CD4-positive, alpha-beta T cell treated with Interleukin-4 for 1 hour (primary cell): ENCODE measurements at places on chromosomes 5 and 9.

- no peak for DNase-seq
Measured at GRCh38 chr5:109485030-109485429, 75.3 kb upstream of the PJA2 start.

- DNase-seq, result no peak
Measured at GRCh38 chr9:112249277-112249676, 74.2 kb upstream of the SUSD1 start.

- no peak for DNase-seq
Measured at GRCh38 chr9:122791872-122792669, 3.3 kb downstream of the OR5C1 start.

DNA sequence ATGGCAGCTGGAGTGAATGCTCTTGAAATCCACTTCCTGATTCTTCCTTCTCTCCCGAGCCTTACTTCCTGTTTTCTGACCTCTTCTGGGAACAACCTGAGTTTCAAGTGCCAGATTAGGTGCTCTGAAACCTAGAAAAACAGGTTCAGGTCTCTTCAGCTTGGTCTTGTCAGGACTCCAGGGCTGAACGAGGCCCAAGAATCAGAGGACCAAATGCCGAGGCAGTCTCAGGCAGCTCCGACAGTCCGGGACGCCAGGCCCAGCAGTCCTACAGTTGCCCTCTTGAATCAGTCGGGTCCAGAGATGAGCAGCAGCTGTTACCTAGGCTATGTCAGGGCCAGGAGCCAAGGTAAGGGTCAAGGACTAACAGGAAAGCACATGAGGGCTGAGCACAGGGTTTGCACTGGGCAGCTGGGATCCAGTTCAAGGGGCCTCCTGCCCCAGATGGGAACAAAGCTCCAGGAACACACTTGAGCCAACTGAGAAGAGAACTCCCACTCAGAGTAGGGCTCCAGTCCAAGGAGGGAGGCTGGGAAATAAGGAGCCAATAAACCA is 38.3 kb upstream of the ADRA1B start:
- DNase-seq, result no peak

DNA sequence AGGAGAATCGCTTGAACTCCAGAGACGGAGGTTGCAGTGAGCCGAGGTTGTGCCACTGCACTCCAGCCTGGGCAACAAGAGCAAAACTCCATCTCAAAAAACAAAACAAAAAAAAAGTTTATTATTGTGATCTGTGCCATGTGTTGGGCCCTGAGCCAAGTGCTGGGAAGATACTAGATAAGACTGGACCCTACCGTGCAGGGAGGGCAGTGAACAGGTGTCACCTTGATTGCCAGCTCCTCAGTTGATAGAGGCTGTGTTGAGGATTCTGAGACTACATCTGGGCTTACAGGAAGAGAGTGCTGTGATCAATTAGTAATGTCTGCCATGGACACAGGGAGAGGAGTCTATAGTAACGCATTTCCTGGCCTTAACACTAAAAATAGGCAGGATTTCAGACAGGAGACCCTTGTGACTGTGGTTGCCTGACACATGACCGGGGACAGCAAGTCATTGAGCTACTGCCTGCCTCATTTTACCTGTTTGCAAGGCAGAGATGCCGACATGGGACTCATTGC is 201.5 kb downstream of the C9orf50 start:
- DNase-seq, result no peak

DNA sequence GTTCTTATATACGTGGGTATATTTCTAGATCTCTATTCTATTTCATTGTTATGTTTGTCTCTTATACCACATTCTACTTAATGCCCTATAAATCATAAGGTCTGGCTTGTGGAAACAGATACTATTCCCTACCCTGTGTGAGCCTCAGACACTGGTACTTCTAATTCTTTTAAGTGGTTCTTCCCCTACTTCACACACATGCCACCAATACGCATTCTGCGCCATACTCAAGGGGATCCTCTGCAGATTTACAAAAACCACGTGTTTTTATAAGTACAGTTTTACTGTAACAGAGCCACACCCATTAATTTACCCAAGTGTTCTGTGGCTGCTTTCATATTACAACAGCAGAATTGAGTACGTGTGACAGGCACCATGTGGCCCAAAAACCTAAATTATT is 195.6 kb downstream of the SAXO1 start:
- no peak for DNase-seq

DNA sequence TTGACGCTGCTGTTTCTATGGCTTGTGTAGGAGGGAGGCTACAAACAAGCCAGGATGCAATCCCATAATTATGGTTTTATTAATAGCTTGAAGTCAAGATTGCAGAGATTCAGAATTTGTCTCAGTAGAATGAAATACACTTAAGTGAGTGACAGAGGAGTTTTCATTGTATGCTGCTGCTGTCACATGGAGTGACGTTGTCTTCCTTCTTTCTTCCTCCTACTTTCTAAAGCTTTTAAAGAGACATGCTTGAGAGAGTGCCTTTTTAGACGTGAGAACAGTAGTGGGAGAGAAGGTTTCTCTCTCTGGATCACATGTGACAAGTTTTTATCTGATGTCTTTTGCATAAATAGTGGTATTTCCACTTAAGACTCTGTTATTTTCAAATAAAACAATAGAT is 48.9 kb downstream of the MACIR start:
- DNase-seq, result no peak

DNA sequence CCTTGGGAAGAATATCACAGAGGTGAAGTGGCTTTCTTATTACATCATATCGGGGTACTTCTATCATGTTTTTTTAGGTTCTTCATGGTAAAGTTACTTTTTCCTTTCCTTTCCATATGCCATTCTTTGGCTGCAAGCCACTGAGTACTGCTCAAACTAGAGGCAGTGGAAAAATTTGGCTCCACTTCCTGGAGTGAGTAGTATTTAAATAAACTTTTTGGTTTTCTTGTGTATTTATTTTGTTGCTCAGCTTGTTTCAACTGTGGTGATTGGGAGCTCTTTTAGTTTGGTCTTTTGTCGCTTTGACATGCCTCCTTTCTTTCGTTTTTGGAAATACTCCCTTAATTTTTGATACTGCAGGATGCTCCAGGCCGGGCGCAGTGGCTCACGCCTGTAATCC is 69.8 kb downstream of the WDR70 start:
- DNase-seq, result no peak

GRCh38 chr5:78727786-78728761 is 79.5 kb upstream of the LHFPL2 start:
- no peak for DNase-seq

GRCh38 chr5:62558941-62559340 is 19.7 kb upstream of the LRRC70 start:
- no peak for DNase-seq

DNA sequence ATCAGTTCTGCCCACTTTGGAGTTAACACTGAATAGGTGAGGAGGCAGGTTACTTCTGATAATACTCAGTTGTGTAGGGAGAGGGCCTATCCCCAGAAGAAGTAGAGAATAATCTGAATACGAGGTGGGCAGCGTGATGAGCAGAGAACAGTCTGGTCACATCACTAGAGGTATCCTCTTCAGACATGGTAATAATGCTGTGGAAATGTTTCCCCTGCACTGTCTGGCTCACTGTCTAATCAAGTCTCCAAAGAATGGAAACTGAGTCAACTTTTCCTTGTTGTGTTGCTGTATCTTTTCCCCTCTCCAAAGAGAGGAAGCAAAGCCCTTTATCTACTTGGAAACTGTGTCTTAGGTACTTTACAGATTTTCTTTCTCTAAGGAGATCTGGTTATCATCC is 110.9 kb upstream of the ANKRD55 start:
- DNase-seq, result no peak

- DNase-seq, result no peak
Measured at GRCh38 chr5:34599471-34600117, 56.5 kb upstream of the RAI14 start.

GRCh38 chr5:41983284-41983683 is 58.2 kb downstream of the FBXO4 start:
- no peak for DNase-seq

- DNase-seq, result no peak
Measured at GRCh38 chr5:80187421-80188090, 68.3 kb downstream of the SERINC5 start.

- no peak for DNase-seq
Measured at GRCh38 chr5:143168921-143169810, 234.3 kb downstream of the NR3C1 start.

GRCh38 chr5:142056816-142057696 is 44.2 kb upstream of the GNPDA1 start:
- DNase-seq, result no peak

DNA sequence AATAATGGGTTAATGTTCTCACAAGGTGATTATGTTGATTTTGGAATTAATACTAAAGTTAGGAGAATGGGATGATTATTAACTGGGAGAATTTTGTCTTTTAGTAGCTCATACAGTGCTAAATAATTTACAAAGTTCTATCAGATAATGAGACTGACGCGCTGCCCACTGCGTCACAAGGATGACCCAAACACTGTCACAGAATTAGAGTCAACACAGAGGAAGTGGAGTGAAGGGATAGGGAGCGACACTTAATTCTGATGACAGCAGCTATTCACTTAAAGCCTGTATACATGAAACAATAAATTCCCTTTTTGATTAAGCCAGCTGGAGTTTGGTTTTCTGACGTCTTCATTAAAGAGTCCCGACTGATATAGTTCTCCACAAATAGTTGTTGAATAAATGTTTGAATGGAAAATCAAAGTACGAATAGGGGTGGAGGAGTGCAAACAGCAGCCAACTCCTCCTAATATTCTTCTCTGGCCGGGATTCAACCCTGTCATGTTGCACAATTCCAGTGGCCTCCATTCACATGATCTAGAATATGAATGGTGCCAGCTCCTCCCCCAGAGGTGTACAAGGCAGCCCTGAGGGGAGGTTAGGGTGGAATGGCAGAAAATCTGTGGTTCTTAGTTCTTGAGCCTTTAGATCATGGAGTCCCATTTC is 140.3 kb downstream of the PCSK1 start:
- no peak for DNase-seq

DNA sequence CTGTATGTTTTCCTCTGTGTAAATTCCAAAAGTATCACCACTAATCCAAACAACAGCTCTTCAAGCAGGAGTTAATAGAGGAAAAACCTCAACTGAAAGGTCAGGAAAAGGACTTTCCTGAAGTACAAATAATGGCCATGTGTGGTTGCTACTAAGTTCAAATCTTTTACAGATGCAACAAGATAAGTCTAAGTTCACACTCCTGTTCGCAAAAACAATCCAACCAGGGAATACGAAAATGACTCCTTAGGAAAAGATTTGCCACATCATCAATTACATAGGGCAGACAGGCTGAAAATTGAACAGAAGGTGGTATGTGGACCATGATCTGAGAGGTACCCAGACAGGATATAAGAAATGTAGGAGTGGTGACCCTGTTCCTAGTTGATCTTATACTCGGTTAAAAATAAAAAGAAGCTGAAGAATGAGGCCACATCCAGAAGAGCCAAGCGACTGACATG is 210.2 kb downstream of the TSSK1B start:
- DNase-seq, result no peak

GRCh38 chr5:103041071-103041676 is 78.8 kb downstream of the GIN1 start:
- DNase-seq, result peak; percentile 39

GRCh38 chr9:113516840-113517577 is 53.5 kb downstream of the RGS3 start:
- DNase-seq, result peak; percentile 78

GRCh38 chr5:148228392-148228984 is 9.8 kb upstream of the MARCOL start:
- no peak for DNase-seq

GRCh38 chr9:133739408-133740280 is 1.5 kb upstream of the SARDH start:
- DNase-seq, result no peak

DNA sequence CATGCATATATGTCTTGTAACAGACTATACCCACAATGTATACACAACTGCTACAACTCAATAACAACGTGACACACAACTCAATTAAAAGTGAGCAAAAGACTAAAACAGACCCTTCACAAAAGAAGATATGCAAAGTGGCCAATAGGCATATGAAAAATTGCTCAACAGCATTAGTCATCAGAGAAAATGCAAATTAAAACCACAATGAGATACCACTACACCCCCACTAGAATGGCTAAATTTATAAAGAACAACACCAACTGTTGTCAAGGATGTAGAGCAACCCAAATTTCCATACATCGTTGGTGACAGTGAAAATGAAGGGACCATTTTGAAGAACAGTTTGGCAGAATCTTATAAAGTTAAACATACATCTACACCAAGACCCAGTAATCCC is 38.9 kb downstream of the GABRB2 start:
- no peak for DNase-seq

GRCh38 chr9:36625006-36625615 is 52.4 kb downstream of the MELK start:
- no peak for DNase-seq

DNA sequence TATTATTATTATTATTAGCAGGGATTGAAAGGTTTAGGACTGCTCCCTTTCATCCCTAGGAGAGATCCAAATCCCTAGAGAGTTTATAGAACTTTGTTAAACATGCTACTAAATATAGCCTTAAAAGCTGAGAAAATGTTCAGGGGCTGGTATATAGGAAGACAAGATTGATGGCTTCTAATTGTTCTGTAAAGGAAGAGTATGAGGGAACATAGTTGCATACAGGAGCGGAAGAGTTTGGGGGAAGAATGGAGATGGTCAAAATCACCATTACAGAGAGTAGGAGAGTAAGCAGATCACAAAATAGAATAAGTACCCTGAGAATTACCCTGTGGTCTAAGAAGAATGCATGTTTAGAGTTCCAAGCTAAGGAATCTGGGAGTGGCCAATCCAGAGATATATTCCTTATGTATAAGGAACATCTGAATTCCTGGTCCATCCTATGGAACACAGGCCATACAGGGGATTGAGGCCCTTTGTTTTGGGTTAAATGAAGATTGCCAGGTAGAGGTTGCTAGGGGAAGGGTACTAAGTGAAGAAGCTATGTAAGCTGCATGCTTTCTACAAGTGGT is 158.0 kb upstream of the APC start:
- DNase-seq, result no peak
